ENCODE measurements at places on chromosomes 7 and 10.

DNA sequence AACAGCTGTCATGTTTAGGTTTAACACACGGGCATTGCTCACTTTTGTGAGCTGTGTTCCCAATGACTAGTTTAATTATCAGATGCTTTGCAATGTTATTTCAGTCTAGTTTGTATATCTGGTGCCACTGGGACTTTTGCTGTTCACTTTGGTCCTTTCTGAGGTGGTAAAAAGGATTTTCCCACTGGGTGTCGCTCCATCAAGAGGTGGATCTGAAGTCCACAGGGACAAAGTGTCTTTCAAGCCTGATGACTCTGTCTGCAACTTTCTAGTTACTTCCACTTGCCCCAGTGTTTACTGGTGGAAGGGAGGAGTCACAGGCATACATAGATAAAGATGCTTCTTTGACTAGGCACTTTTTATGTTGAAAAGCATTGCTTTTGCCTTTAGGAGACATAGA is 242.2 kb downstream of the HGF start:
- DNase-seq: no peak

DNA sequence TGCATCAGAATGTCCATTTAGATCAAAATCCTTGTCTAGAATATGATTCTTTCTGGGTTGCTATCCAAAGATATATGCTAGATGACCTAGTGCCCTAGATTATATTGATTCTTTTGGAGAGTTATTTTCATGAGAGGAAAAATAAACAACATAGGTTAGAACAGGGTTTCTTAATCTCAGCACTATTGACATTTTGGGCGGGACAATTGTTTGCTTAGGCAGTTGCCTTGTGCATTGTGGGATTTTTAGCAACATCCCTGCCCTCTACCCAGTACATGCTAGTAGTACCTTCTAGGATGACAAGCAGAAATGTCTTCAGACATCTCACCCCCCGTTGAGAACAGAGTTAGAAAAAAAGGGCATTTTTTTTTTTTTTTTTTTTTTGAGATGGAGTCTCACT is 25.1 kb upstream of the LAMB1 start:
- DNase-seq: no peak

DNA sequence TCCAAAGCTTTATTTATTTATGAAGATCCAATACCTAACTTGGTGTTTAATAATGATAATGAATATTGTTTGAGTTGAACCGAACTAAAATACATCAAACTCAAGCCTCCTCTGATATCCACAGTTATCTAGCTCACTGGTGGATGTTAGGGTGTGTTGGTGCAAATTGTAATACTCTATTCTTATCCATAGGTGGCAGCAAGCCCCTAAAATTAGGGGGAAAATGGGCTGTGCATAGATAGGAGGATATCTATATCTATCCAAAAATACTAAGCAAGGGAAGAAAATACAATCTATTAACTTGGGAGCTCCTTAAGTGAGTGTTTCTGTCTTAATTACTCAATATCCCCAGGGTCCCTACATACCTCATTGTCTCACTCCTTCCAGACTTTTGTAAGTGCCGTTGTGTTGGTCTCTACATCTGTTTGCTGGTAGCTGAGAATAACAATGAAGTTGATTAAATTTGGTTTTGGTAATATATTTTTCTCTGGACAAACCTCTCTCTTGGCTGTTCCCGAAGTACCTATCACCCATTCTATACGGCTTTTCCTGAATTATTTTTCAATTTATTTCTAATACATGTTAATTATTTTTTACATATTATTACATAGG is 55.0 kb upstream of the VWDE start:
- peak; percentile 24 for DNase-seq

- no peak for DNase-seq
Observed at GRCh38 chr7:107002126-107002525, 42.4 kb upstream of the PRKAR2B start.

GRCh38 chr7:1413936-1414639 is 45.2 kb downstream of the MICALL2 start:
- no peak for DNase-seq

- no peak for DNase-seq
Observed at GRCh38 chr10:3406556-3406955, 234.0 kb upstream of the PITRM1 start.

- no peak for DNase-seq
Observed at GRCh38 chr10:3832022-3832786, 47.2 kb upstream of the KLF6 start.

DNA sequence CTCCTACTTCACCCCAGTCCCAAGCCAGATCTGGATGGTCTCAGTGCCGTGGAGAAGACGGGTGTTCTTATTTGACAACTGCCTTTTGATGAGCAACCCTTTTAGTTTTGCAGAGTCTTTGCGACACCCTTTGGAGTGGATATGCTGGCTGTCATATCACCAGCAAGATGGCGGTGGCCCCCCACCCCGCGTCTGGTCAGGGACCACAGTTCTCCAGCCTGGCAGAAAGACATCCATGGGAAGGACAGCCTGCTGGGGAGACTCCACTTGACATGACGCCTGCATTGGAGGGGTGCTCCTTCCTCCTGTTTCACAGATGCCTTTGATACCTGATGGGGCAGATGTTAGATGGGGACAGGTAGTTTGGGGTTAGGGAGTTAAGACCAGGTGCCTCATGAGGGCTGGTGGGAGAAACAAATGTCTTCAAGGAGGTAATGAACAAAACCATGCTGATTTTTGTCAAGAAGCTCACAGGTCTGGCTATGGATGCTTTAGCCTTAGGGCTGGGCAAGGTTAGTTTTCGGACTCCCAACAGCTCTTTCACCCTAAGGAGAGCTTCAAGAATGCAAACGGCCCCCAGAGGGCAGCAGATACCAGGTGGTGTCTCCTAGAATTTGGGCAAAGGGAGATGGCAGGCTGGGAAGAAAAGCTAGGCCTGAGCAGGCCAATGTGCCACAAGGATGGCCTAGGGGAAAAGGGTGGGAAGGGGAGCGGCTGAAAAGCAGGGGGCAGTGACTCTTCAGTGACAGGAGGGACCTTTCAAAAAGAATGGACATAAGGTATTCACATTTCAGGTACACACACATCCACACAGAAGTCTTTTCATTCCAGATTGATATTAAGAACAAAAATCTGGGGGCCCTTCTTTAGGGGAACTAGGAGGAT is 95.2 kb downstream of the CLEC2L start:
- peak; percentile 6 for DNase-seq

DNA sequence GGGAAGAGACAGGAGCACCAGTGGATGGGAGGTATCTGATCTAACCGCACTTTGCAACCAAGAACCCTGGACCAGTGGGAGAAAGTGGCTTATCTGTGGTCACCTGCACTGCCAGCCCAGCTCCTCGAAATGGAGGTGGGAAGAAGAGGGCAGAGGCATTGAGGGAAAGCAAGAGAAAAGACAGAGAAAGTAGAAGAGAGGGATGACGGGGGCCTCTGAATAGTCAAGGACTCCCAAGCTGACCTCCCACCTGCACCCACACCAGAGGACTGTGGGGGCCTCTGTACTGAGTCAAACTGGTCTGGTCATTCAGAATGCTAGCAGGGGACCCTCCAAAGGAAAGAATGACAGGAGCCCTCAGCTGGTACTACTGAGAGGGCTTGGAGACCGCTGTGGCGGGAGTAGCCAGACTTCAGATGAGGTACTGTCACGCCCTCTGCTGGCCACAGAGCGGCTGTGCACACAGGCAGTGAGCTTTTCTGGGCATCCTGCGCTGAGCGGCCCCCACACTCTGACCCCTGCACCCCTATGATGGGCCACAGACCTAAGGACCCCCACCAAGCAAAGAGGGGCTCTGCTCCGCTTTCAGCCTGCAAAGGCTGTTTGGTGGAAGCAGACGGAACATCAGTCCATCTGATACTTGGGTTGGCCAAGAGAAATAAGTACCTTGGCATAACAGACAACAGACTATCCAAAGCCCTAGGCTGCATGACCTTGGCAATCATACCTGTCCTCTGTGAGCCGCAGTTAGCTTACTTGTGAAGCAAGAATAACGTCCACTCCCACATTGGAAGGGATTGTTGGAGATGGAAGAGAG is 112.9 kb downstream of the COL13A1 start:
- DNase-seq: peak; percentile 38

DNA sequence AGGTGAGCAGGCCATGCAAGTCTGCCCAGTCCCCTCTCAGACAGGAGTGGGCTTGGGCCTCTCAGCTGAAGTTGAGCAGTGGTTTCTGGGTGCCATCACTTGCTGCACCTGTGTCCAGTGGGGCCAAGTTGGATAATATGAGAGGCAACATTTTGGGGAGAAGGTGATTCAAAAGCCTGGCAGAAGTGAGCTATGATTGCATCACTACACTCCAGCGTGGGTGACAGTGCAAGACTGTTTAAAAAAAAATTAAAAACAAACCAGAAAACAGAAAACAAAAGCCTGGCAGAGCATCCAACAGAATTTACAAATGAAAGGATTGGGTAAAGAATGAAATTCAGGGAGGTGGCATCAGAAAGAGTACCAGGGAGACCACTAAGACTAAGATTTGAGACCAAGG is 121.5 kb upstream of the LAMB4 start:
- no peak for DNase-seq

GRCh38 chr7:55070271-55070743 is 51.5 kb downstream of the EGFR start:
- no peak for DNase-seq

GRCh38 chr10:70119623-70120022 is 13.0 kb downstream of the AIFM2 start:
- DNase-seq: no peak
